ENCODE measurements at places on chromosomes 4 and X. TPM values are rescaled to one million over a fixed set of nuclear protein-coding genes. Genes with fewer than 3 reads are reported as not detected.

POLA1 gene
- 5.2 TPM for total RNA-seq

FAT1 gene
- 353 TPM for total RNA-seq

KDR gene
- total RNA-seq = 7.5 TPM

ASB12 gene
- not detected for total RNA-seq

DDX60 gene
- 119 TPM for total RNA-seq

DNA sequence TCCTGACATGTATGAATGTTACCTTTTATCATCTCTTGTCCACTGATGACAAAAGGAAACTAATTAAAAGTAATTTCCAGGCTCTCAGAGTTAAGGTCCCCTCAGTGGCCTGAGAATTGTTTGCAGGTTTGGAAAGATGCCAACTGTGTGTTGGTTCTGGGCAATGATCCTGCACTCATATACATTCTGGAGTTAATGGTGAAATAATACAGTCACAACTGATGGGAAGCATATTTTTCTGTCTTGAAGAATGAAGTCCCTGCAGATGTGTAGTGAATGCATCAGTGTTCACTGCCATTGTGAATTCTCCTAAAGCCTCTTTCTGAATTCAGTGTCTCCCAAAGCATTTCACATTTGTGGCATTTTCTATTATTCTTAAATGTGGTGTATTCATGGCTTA is 238.1 kb upstream of the PPP1R2C start:
- H3K27ac ChIP-seq = no peak overlapping the region
- no peaks in the 10 kb centered on the region for H3K27me3 ChIP-seq
- no peak overlapping the region for H3K4me3 ChIP-seq
- H3K36me3 ChIP-seq = no peaks in the 10 kb centered on the region

DNA sequence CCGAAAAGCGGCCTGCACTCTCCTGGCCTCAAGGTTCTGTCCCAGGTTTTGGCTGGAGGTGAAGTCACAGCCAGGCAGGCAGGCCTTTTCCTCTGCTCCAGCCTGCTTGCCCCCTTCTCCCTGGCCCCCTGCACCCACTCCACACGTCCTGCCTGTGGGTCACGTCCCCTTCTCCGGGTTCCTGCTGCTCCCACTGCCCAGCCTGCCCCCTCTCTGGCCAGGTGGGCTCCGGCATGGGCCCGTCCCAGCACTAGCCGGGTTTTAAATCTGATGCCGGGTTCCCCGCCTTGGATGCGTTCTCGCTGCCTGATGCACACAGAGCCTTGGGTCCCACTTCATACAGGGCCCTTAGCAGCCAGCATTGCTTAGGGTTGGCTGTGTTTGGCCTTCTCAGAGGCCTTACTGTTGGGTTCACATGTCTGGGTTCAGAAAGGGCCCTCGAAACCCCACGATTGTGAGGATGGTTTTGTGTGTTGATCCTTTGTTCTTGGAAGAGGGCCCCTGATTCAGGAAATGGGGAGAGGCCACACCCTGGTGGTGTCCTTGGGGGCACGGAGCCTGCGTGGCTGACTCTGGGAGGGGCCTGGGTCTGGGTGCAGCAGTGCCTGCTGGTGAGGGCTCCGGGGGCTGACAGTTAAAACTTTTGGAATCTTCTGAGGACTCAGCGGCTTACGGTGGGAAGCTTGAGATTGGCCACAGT is 6.0 kb downstream of the CPZ start:
- H3K36me3 ChIP-seq = no peaks in the 10 kb centered on the region
- H3K27me3 ChIP-seq = peaks cover 8% of the 10 kb centered on the region
- H3K27ac ChIP-seq = no peak overlapping the region
- no peak overlapping the region for H3K4me3 ChIP-seq
- DNase-seq = no peak

DNA sequence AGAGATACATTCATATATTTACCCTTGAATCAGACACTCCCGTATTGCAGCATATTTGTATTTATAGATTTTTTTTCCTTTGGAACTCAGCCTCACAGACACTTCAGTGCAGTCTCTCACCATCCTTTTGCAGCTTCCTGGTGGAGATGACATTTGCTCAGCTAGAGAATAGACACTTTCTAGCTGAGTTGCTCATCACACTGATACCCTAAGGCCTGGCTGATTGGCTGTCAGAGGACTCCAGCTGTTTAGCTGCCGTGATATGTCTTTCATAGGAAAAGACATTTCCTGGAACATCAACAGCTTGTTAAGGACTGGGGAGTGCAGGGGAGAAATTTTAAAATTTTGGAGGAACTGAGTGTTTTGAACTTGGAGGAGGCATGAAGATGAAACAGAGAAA is 429.6 kb downstream of the SMARCA1 start:
- no peak overlapping the region for H3K4me3 ChIP-seq
- no peaks in the 10 kb centered on the region for H3K4me1 ChIP-seq
- no peak overlapping the region for H3K27ac ChIP-seq
- H3K36me3 ChIP-seq = no peaks in the 10 kb centered on the region

DNA sequence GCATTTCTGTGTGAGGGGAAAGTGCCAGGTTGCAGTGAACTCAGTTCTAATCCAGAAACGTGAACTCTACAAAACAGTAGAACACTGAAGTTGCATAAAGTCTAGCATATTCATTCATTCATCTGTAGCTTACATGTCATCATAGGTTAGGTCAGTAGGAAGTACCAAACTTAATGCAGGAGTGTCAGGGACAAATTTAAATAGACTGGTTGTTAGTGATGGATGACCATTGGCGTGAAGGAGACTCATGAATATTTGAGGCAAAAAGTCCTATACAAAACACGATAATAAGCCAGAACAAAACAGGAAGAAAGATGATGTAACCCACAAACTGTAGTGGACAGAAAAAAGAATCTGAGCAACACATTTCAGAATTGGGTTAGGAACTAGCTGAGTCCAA is 592.8 kb upstream of the PCDH10 start:
- H3K27me3 ChIP-seq = no peaks in the 10 kb centered on the region
- no peak overlapping the region for H3K4me3 ChIP-seq
- DNase-seq = no peak
- no peaks in the 10 kb centered on the region for H3K36me3 ChIP-seq
